ENCODE measurements at places on chromosomes 12 and 14.

- DNase-seq: no peak
Observed at GRCh38 chr14:59849411-59850130, 21.0 kb downstream of the RTN1 start.

DNA sequence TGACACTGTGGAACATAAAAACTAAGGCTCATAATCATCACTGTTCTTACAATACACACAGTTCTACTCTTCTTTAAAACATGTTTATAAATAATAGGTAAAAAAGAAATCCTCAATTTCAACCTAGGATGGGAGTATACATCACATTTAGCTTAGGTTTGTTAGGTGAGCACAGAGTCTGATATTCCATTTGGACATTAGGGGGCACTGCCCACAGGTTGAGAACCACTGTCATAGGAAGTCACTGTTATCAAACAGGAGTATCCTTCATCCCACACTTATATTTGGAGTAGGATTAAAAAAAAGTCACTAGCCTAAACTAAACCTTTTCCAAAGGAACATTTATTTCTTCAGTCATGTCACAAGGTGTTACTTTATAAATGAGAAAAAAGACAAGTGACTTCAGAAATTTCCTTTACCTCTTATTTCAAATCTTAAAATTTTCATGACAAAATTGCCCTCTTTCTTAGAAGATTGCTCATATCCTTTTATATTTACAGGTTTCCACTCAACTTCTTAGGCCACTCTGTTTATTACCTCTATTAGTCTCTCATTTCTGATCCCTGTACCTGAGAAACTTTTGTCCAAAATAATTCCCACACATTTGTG lies 240.6 kb downstream of the CPNE8 start:
- DNase-seq: no peak

GRCh38 chr12:42756841-42757623 lies 167.5 kb upstream of the PRICKLE1 start:
- DNase-seq: no peak

- DNase-seq: no peak
Observed at GRCh38 chr14:95700221-95700976, 13.5 kb downstream of the TCL1A start.

DNA sequence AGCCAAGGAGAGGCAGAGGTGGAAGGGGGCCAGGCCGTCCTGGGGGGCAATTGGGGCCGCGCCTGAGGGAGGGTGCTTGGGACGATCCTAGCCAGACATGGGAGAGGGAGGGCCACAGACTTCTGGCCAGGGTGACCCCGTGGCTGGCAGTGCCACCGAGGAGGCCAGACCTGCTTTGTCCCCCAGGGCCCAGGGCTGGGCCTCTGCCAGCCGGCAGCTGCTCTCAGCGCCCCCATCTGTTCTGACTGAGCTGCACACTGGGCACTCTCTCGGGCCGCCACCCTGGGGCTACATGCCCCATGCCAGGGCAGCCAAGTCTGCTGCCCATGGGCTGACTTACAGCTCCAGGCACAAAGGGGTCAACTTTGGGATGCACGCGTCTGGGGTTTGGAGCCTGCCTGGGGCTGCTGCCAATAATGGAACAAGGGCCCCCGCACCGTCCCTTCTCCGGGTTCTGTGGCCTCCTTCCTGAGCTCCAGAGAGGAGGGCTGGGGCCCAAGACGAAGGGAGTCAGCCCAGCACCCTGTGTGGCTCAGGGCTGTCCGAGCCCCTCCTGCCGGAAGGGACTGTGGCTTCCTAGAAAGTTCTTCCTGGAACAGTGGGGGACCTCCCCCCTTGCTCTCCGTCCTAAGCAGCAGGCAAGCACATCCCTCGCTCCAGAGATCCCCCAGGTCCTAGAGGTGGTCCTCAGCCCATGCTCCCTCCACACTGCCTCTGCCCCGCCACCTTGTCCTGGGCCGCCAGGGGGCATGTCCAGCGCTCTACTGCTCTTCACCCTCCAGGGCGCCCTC lies 1.1 kb downstream of the ADSS1 start:
- DNase-seq: no peak

DNA sequence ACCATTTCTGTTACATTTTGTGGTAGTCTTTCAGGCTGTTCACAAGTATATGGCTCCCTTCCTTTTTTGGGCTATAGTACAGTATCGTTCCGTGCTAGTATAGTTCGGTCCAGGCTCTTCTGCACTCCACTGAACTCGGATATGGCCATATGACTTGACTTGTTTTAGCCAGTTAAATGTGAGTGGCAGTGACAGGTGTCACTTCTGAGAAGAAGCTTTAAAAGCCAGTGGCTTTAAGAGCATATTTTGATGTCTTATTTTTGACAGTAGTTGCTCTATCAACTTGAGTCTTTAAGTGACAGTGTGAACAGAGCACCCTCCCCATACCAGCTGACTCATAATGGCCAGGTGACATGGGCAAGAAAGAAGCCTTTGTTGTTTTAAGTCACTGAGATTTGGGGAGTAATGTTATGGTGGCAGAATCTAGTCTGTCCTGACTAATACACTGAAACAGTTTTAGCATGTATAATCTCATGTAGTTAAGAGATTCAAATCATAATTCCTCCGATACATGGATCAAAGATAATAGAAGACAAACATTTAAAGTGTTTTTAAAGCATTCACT lies 64.6 kb downstream of the ANO4 start:
- DNase-seq: no peak
